ENCODE measurements at places on chromosomes 1 and 21. TPM values are rescaled to one million over a fixed set of nuclear protein-coding genes. Genes with fewer than 3 reads are reported as not detected.
A peak's percentile ranks its signal among the peaks of the same experiment; 100 is the strongest.

DNA sequence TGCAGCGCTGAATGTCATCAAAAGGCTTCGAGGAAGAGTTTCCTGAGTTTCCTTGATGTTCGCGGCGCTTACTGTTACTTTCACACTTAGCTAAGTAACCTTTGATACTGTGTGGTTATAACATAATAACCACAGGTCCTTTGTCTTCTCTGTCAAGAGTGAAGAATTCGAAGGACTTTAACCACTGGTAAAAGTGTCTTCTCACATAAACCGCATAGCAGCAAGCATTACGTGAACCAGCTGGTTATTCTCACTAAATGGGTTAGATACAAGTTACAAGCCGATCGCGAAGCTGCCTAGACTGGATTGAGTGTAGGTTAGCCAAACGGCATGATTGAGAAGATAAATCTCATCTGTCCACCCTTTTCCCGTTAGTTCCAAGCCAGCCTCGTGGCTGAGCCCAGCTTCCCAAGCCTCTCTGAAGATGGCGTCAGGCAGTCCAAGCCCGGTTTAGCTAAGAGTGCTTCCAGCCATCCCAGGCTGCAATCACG is 18.3 kb upstream of the IFNGR2 start:
- DNase-seq = peak; percentile 47

The CRYBG2 gene
- total RNA-seq = 2.3 TPM

DNA sequence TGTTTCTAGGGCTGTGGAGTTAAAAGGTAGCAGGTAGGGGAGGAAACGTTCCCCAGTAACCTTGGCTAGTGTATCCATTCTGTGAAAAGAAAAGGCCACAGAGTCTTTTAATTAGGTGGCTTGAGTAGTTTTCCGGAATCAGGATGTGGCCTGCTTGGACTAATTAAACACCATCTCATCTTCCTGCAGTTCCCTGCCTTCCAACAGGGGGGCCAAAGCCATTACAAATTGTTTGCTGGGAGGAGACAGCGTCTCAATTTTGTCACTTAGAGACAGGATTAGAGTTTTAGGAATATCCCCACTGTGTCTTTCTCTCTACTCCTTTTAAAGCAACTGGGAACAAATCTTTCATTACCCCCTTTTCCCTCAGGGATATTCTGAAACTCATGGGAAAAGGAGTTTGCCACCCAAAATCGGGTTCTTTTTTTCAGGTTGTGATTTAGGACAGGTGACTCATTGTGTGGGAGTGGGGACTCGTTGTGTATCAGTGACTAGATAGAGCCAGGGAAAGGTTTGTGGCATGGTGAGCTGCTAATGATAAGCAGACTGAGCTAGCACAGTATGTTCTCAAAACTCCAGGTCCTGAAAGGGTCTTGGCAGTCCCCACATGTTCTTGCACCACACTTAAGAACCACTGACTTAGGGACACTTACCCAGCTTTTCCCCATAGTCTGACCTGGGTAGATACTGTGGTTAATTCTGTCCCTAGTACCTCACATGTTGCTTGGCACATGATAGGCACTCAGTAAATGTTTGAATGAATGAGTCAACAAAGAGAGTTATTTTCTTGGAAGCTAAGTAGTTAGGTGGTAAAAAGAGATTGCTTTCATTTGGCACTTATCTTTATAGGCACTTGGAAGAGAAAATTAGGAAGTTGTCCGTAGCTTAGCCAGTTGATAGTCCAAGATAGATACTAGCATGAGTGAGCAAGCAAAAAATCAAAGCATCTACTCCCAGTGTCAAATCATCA is 22.5 kb downstream of the INTS3 start:
- DNase-seq = no peak

The NT5C1A gene
- total RNA-seq = 0.29 TPM

GRCh38 chr1:119865627-119866026 is 30.7 kb downstream of the ADAM30 start:
- DNase-seq = no peak

GRCh38 chr1:185058110-185058509 is 12.8 kb downstream of the RNF2 start:
- no peak for DNase-seq

DNA sequence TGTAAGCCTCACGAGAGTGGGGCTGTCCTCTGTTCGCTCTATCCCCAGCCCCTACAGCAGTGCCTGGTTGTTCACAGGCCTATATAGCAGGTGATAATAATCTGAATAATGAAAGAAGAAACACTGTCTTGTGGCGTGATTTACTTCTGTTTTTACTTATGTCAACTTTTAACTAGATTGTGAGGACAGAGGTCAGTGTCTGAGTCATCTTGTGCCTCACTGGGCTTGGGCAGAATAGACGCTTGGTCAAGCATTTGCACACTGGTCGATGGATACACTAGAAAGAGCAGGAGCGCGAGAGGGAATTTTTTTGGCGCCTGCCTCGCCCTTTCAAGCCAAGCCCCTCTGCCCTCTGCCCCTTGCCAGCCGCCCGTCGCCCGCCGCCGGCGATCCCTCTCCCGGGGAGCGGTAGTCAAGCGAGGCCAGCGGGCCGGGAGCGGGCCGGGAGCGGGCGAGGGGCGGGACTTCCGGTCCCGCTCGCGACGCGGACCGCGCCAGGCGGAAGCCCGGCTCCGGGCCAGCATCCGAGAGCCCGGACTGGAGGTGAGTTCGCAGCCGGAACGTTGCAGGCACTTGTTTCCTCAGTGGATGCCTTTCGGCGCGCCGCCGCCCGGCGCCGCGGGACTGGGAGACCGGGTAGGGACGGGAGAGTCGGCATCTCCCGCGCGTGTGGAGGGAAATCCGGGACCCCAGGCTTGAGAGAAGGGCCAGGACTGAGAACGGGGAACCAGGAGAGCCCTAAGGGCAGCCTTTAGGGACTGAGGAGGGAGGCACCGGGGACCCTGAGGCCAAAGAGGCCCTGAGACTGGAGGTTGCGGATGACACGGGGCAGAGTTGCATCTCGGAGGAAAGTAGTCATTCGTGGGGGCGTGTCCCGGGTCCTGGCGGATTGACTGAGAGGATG is at the start of gene DISP1:
DISP1 (plus strand) TSS at position 504 of the 904 bp plus-strand sequence. CDS start 127,785 bp downstream, outside the sequence.
- peak; percentile 80 for DNase-seq

The LDLRAP1 gene
- total RNA-seq = 14.7 TPM

- DNase-seq = no peak
Measured at GRCh38 chr1:6998267-6998666, 213.0 kb downstream of the CAMTA1 start.

The AKT3 gene
- total RNA-seq = 32.6 TPM

DNA sequence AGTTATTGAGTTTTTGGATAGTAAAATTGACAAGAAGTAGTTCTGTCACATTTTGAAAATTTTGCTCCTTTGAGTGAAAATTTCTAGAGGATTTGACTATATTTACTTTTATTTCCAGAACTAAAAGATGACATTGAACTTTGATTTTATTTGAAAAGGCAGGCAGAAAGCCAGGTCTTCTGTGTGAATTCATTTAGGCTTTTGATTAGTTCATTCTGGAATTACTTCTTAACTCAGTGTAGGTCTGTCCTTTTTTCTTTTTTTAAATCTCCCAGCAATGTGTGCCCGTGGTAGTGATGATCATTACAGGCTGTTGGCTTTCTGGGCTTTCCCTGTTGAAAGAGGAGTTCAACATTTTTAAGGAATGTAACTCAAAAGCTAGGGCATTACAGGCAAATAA is 53.8 kb downstream of the MACO1 start:
- no peak for DNase-seq

The DHRS3 gene
- 65.3 TPM for total RNA-seq

The CORT gene
- not detected for total RNA-seq

DNA sequence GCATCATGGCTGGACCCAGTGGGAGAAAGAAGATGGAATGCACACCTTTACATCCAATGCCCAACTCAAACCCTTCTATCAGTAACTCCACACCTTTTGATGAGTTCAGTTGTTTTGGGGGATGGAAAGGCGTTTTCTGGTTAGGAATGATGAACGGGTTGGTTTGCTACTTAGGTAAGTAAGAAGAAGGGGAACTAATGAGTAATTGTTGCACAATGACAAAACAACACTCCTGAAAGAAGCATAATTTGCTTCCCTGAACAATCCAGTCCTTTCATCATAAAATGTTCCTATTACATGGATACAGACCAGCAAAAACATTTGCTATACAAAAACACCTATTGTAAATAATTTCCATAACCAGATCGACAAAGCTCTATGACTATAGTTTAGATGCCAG is 35.9 kb upstream of the NFIA start:
- DNase-seq = no peak

The RXFP4 gene
- total RNA-seq = not detected

The PLEKHG5 gene
- total RNA-seq = 2.6 TPM

- DNase-seq = no peak
Measured at GRCh38 chr21:45388011-45388521, 16.9 kb upstream of the COL18A1 start.
